T-helper 2 cell treated with Interferon-gamma antibody and Interleukin-4, amounts not matched to agents 5 μg/mL and 100 μg/mL, for 36 hours (primary cell): ENCODE measurements at places on chromosomes 12 and 14.

GRCh38 chr12:122003651-122004611 lies 17.8 kb upstream of the BCL7A start:
- no peak for DNase-seq

DNA sequence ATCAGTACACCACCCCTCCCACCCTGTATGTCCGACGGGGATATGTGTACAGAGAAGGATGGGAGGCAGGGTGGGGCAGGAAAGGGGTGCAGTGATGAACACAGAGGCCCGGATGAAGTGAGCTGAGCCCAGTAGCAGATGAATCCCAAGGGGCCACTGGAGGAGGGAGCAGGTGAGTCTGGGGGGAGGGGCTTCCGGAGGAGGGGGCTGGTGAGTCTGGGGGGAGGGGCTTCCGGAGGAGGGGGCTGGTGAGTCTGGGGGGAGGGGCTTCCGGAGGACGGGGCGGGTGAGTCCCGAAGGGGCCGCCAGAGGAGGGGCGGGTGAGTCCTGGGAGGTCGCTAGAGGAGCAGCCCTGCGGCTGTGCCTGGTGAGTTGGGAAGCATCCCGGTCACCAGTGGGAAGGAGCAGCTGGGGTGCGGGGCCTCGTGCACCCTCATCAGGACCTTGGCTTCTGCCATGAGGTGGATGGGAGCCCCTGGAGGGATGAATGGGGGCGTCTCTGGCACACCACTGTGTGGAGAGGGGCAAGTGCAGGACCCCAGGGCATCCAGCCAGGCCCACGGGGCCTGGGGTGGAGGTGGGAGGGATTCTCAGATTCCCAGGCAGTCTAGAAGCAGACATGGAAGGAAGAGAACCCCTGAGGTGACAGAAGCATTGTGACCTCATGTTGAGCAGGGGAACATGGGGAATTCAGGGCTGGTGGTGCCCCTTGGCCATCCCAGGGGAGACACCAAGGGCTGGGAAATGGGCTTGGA lies 14.0 kb downstream of the BEGAIN start:
- no peak for DNase-seq

DNA sequence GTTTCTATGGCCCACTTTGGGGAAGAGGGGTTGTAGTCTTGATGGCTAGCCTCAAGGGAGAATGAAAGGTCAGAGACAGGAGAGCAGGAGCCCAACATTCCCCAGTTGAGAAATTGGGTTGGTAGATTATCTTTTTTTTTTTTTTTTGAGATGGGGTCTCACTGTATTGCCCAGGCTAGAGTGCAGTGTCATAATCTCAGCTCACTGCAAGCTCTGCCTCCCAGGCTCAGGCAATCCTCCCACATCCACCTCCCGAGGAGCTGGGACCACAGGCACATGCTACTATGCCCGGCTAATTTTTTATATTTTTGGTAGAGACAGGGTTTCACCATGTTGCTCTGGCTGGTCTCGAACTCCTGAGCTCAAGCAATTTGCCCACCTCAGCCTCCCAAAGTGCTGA lies 34.9 kb downstream of the BCAT1 start:
- no peak for DNase-seq

DNA sequence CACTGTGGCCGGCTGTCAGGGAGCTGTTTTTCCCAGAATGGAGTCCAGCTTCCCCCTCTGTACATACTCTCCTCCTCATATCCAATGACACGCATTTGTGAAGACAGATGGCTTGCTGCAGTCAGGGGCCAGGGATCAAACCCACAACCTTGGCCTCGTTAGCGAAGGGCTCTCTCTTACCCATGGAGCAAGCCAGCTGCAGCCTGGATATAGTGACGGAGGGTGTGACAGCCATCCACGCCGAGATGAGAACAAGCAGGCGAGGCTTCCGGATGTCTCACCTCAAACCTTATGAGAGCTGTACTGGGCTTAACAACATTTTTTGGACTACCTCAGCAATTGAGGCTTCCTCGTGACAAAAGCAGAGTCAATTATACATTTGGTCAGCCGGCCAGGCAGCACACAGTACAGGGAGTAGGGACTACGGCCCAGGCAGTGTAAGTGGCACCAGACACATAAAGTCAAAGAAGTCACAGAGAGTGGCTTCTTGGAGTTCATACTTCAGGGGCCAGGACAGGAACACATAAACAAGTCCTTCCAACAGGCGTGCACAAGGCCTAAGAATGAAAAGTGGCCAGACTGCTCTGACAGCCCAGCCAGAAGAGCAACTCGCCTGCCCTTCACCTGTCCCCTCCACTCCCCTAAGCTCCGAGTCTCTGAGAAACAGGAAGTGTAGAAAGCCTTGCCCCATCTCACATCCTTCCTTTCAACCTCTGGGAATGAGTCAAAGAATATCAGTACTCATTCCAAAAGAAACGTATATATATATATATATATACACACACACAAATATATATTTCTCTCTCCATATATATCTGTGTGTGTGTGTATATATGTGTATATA lies 115.1 kb downstream of the TTC7B start:
- no peak for DNase-seq

DNA sequence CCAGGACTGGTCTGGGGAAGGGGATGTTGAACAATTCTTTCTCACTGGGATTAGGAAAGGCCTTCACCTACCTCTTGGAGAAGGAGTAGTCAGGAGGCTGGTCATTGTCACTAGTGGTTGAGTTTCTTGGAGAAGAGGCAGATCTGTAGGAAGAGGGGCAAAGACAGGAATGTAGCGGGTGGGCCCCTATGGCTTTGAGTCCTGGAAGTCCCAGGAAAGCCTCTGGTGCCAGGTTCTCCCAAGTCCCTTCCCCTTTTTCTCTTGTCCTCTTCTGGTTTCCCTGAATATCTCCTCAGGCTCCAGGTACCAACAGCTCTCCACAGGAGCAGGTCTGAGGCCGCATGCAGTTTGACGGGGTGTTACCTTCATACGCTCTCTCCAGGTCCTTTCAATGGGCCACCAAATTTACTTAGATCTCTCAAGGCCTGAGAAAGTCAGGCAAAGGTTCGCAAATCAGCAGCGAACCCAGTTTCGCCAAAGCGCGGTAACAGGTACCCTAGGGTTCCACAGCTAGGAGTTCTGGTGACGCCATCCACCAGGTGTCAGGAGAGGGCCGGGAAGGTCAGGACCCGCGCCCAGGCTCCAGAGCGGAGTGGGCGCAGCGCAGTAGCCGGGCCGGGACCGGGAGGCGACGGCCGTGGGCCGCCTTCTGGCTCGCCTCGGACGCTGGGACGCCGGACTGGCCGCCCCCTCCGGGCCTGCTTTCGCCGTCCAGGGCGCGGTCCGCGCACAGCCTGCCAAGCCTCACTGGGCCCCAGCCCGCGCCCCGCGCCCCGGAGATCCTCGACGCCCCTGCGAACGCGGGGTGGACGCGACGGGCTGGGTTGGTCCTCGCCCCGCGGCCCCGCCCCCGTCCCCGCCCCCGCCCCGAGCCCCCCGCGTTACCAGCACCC lies 795 bp downstream of the SMAGP start:
- peak; percentile 24 for DNase-seq

- no peak for DNase-seq
These were observed 1.1 kb upstream of the RHOF start for GRCh38 chr12:121794534-121795033.

DNA sequence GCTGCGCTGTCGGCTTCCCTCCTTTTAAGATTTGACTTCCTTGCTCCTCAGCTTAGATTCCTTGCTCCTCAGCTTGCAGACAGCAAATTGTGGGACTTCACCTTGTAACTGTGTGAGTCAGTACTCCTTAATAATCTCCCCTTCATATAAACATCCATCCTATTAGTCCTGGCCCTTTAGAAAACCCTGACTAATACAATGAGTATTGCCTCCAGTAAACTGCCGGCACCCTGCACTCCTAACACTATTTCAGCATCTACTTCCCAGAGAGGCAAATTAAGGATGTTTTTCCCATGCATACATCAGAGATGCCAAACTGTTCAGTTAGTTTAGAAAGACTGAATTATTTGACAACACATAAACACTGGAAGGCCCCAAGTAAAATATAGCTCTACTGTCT lies 611.3 kb upstream of the TMEM132C start:
- no peak for DNase-seq

DNA sequence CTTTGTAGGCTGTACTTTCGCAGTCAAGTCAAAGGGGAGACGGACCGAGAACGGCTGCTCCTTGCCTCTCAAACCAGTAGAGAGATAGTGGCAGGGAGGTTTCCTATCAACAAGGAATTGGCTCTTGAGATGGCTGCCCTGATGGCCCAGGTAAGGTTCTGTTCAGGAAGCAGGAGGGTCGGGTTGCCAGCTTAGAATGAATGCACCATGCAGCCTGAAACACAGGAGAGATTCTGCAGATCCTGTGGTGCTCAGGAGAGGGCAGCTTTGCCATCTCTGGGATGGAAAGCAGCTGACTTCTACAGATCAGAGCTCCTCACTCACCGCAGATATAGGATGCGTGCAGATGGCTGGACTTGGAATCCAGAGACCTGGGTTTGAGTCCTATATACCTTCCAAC lies 18.0 kb downstream of the PIGH start:
- no peak for DNase-seq

DNA sequence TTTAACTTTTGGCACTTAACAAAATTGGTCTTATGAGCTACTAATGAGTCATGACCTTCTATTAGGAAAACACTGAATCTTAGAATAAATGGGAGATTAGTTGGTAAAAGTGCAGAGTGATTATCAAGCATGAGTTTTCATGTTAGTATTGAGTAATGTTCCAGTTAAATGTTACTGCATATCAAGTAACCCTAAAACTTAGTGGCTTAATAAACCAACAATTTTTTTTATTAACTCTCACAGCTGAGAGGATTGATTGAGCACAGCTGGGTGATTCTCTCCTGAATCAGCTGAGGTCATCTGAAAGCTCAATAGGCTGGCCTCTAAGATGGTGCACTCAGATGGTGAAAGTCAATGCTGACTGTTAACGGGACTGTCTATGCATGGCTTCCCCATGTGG lies 248.6 kb downstream of the BCL11B start:
- no peak for DNase-seq

GRCh38 chr12:48940181-48940580 lies 14.9 kb upstream of the FKBP11 start:
- DNase-seq: no peak

DNA sequence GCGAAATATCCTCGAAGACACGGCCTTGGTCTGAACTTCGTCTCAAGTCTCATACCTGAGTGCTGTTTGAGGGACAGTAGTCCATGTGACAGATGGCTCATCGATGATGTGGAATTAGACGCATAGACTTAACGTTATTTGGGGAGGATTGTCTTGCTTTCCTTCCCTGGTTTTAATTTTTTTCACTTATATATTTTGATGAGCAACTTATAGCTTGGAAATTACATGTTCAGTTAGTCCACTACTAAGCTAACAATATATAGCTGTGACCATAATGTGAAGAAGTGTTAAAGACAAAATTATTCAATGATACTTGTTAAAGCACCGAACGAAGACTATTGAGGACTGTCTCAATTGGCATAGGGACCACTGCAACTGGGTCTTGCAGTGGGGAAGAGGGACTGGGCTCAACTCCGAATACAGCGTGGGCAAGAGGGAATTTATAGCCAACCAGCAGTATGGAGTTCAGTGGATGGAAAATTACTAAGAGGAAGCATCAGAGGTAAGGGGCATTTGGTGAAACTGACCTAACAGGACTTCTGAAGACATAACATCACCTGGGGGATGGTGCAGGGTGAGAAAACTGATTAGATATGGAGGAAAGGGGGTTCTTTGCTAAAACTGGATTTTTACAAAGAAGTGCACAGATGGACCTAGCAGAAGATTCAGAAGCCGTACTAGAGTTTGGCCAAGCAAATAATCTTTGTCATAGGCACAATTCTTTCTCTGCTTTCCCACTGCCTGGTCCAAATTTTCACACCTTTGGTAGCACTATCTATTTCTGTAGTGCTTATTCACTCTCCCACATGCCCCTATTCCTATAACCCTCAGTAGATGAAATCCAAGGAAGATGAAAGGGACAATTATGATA lies 910 bp upstream of the TM7SF3 start:
- DNase-seq: no peak

GRCh38 chr12:123141615-123142517 lies 9.0 kb downstream of the PITPNM2 start:
- DNase-seq: no peak

DNA sequence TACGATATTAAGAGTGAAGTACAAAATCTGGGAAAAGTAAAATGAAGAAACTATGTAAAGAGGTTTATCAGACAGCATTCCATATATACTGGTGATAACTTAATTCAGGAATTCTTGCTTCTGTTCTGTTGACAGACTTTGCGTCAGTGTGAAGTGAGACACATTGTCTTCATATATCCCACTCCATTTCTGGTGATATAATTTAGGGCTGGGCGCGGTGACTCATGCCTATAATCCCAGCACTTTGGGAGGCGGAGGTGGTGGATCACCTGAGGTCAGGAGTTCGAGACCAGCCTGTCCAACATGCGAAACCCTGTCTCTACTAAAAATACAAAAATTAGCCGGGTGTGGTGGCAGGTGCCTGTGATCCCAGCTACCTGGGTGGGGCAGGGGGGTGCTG lies 20.3 kb upstream of the RAD52 start:
- DNase-seq: no peak

GRCh38 chr14:54928216-54928615 lies 25.6 kb upstream of the GCH1 start:
- DNase-seq: no peak

GRCh38 chr14:94560291-94560665 lies 964 bp upstream of the SERPINA4 start:
- DNase-seq: no peak

DNA sequence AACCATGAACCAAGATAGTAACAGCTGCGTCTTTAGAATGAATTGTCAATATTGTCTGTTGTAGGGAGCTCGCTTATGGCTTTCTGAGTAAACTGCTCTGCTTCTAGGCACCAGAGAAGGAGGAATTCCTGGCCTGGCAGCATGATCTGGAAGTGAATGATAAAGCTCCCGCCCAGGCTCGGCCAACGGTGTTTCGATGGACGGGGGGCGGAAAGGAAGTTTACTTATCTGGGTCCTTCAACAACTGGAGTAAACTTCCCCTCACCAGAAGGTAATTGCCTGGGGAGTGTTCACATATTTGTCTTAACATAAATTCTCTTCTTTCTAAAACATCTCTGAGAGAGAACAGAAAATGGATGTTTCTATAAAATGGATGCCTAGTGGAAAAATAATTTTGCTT lies 4.3 kb downstream of the PRKAB1 start:
- DNase-seq: no peak

- DNase-seq: no peak
These were observed 50.2 kb upstream of the NCOR2 start for GRCh38 chr12:124617615-124618014.

GRCh38 chr12:65540140-65540539 lies 261.7 kb downstream of the MSRB3 start:
- no peak for DNase-seq
